Mucosa of descending colon (tissue), 3 donors: ENCODE measurements at places on chromosomes 5 and 9. TPM values are rescaled to one million over a fixed set of nuclear protein-coding genes. Genes with fewer than 3 reads are reported as not detected.

- no peak for DNase-seq
These were observed 3.2 kb upstream of the HMGCS1 start for GRCh38 chr5:43316421-43316820.

GRCh38 chr9:100911273-100911672, 117.3 kb upstream of the PLPPR1 start:
- no peak for DNase-seq

The SOHLH1 gene
- total RNA-seq = not detected

The AGXT2 gene
- not detected for total RNA-seq

DNA sequence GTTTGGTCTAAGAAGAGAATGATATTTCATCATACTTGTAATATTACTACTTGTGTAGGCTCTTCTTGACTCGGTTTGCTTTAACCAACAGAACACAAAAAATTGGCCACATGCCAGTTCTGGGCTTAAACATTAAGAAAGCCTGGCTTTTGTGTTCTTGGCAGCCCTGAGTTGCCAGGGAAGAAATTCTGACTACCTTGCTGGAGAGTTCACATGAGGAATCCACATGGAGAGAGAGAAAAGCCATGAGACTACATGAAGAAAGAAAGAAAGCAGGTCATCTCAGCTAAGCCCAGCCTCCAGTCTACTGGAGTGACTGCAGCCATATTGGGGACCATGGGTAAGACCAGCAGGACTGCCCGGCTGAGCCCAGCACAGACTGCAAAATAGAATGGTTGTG, 524.8 kb downstream of the RAB3C start:
- DNase-seq = no peak

The CATSPER3 gene
- 1.3 TPM for total RNA-seq

DNA sequence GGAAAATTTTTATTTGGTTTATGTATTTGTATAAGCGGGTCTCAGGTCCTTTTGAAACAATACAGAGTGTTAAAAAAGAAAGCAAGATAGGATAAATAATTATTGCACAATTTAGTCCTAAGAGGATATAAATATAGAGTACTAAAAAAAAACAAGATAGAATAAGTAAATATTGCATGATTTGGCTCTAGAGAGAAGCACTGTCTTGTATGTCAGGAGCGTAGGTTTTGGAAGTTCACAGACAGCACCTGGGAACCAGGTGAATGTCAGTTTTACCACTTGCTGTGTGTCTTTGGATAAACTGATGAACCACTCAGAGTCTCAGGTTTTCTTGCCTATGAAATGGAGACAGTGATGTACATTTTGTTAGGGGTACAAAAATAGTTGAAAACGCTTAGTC, 266.2 kb upstream of the ADAMTSL1 start:
- DNase-seq = no peak

- DNase-seq = no peak
These were observed 32.3 kb downstream of the NRG2 start for GRCh38 chr5:140010798-140011197.

The IL3 gene
- not detected for total RNA-seq

GRCh38 chr5:169263591-169263990, 37.3 kb downstream of the SLIT3 start:
- DNase-seq = no peak

GRCh38 chr5:115542651-115543364, 1.8 kb downstream of the FEM1C start:
- peak; percentile 38 for DNase-seq

The CNTLN gene
- total RNA-seq = 9.8 TPM

GRCh38 chr5:181114284-181114843, 16.6 kb downstream of the OR2V1 start:
- no peak for DNase-seq

The DNM1 gene
- total RNA-seq = 6.7 TPM

- DNase-seq = no peak
These were observed 146.3 kb downstream of the ERCC6L2 start for GRCh38 chr9:96021551-96022444.

DNA sequence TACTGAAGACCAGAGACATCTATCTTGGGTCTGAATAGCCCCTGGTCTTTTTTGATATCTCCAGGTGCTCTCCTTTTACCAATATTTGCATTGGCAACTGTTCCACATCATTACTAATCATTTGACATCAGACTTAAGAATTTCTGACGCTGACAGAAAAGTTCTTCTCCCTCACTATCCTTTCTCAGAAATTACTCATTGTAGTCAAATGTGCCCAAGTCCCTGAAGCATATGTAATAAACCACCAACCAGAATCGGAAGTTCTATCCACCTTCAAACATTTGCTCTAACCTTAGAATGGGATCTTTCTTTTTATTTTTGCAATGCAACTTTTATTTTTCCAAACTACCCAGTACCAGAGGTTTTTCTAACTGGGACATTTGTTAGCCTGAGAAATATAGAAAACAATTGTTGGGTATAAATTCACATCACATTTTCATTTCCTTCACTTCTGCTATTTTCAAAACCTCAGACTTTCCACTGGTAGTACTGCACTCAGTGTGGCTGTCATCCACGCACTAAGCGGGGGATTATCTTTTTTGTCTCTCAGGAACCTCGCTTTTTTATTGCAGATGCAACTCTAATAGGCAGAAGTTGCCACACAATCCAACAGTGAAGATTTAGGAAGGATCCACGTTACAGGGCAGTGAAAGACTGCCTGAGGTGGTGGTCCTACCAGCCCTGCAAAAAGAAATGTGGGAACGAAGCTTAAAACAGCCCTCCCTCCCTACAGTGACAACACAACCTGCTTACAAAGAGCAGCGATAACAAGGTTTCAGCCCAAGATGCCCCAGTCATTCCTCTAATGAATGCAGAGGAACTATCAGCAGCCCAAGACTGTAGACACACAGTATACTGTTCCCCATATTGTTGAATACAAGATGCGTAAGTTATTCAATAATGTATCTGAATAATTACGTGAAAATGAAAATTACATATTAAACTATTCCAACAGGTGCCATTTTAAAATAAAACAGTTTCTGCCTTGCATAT, 201.2 kb downstream of the EBF1 start:
- no peak for DNase-seq

The CACNA1B gene
- 0.12 TPM for total RNA-seq

The FOXI1 gene
- not detected for total RNA-seq

GRCh38 chr9:109026306-109026705, 13.0 kb upstream of the CTNNAL1 start:
- no peak for DNase-seq

DNA sequence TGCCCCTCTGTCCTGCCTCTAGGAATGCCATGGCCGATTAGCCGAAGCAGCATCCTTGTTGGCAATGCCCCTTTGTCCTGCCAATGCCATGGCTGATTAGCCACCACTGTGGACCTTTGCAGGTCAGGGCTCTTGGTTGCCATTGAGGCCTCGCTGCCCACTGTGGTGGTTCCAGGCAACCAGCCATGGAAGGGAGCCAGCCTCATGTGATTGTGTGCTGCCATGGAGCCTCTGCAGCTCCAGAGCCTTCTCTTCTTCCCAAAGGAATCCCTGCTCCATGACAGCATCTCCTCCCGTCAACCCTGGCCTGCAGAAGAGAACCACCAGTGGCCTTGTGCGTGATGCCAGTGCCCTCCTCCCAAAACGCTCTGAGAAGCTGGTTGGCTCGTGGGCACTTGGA, 187.0 kb downstream of the CACNA1B start:
- DNase-seq = no peak

- DNase-seq = no peak
These were observed 21.3 kb upstream of the FNIP1 start for GRCh38 chr5:131818001-131818724.

DNA sequence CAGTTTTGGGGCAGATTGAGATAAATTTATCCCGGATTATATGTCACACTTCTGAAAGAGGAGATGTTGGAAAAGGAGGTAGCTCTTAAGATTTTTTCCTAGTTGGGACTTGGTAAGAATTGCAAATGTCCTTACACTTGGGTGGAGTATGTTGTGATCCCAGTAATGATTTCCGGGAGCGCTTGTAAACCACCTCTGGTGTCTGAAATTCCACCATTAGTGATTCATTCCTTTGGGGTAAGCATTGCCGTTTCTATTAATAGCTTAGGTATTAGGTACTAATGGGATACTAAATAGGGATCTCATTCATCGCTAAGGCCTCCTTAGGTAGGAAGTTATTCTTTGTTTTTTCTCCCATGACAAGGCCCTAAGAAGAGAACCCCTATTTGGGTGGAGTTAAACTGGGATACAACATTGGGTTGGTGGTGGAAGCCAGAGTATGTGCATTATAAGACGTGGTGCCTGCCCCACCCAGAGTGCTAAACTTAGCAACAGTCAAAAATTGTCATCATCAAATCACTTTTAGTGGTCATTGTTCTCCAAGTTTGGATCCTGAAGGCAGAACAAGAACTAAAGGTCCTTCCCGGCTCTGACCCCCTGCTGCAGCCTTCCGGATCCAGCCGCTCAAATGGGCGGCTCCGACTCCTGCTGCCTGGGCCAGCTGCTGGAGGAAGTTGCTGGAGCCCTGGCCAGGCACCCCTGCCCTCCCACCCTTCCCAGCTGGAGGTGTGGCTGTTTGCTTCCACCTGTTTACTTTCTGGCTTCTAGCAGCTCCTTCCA, 31.7 kb upstream of the DAB2IP start:
- DNase-seq = no peak

- no peak for DNase-seq
These were observed 17.7 kb downstream of the ZNF366 start for GRCh38 chr5:72489536-72489935.

DNA sequence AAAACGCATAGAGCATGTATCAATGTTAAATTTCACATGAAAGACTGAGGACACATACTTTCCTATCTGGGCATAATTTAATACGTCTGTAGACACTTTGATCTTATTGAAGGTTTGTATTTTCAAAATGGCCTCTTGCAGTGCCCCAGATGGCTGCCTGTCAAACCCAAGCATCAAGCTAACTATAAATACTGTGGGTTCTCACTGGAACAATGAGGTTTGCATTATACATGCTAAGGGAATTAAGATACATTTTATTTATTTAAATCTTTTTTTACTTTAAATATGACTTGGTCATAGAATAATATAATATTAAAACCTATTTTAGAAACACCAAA, 702.9 kb upstream of the GRAMD2B start:
- no peak for DNase-seq

GRCh38 chr9:37026931-37027581, 7.0 kb downstream of the PAX5 start:
- DNase-seq = no peak

The MAPKAP1 gene
- total RNA-seq = 98.4 TPM

DNA sequence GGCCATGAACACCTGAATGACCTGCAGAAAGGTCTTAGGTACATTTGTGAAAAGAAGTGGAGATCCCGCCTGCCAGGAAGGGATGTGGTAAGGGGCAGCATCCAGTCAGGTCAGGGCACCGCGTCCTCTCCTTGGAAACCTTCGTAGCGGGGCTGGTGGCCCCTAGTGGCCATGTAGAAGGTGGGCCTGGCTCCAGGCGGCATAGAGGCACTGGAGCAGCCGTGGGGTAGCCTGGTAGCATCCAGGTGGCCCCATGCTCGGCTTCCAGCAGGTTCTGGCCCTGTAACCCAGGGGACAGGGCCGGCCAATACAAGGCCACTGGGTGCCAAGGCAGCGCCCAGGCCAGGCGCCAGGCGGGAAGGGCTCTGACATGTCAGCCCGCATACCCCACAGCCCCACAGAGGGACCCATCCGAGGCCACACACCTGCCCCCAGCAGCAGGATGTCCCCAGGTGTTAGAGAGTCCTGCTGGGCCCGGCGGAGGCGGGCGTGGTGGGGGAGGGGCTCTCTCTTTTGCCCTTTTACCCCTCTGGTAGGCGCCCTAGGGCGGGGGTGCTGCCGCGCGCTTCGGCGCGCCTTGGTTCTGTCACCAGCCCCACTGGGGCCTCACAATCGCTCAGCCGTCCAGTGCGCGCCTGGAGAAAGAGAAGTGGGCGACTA, 58.3 kb upstream of the SPATA31E1 start:
- no peak for DNase-seq

DNA sequence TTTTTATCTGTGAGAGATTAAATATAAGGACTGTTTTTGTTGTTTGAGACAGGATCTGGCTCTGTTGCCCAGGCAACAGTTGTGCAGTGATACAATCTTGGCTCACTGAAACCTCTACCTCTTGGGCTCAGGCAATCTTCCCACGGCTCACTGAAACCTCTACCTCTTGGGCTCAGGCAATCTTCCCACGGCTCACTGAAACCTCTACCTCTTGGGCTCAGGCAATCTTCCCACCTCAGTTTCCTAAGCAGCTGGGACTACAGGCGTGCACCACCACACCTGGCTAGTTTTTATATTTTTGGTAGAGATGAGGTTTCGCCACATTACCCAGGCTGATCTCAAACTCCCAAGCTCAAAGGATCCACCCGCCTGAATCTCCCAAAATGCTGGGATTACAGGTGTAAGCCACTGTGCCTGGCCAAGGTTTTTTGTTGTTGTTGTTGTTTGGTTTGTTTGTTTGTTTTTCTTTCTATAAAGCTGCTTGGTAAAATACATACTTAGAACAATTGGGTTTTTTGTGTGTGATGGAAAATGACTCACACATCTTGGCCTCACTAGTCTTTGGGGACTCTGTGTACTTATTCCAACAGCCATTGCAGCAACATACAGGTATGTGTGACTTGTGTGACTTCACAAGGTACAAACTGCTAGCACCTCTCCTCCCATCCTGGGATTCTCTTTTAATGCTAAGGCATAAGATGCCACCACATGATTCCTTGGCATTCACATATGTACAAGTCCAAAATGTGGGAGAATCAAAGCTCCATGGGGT, 36.5 kb upstream of the RASA1 start:
- DNase-seq = no peak

DNA sequence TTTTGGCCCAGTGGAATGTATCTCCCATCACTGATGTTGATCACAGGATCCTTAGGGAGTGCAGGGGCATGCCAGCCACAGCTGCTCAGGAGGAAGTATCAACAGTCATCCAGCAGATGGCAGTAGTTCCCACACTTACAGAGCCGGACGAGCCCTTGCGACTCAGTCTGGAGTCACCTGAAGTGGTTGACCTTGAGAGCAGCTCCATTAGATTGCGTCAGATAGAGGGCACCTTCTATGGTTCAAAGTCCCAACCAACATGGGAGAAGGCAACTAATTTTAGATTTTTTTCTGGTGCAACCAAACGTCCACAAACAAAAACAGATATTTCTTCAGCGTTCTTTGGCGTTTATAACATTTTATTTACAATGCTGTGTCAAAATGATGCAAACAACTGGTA, 124.5 kb downstream of the EGFLAM start:
- peak; percentile 68 for DNase-seq

The ZNF474 gene
- total RNA-seq = 0.28 TPM

The ACER2 gene
- 5.3 TPM for total RNA-seq

- DNase-seq = no peak
These were observed 434.5 kb upstream of the TUSC1 start for GRCh38 chr9:26112724-26113123.

The DDX4 gene
- not detected for total RNA-seq

DNA sequence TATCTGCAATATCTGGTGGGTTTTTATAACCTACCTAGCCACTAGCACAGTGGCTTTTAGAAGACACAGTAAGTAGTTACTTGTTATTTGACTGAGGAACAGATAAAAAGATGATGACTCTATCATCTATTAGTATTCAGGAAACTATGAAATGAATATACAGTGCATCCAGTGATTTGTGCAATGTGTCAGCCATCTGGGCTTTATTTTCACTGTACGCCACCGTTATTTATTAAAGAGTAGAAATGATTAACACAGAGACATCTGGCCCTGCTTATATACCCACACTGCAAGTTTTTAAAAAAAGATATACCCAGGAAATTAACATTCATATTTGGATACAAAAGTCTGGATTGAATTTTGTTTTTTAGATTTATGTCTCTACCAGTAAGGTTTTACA, 408.4 kb downstream of the PDE4D start:
- no peak for DNase-seq

- no peak for DNase-seq
These were observed 490 bp downstream of the PCBD2 start for GRCh38 chr5:134905246-134905996.

The SLC2A8 gene
- total RNA-seq = 60.1 TPM

The PTGS1 gene
- 15.3 TPM for total RNA-seq
